Mucosa of gallbladder (tissue), 1 donor: ENCODE measurements at places on chromosomes 5 and 9. TPM values are rescaled to one million over a fixed set of nuclear protein-coding genes. Genes with fewer than 3 reads are reported as not detected.

FYB1 gene
- 24.7 TPM for total RNA-seq

C5orf63 gene
- total RNA-seq: 6.1 TPM

PCDHA13 gene
- 6.7 TPM for total RNA-seq

GFRA3 gene
- total RNA-seq: 2.2 TPM

CAMK2A gene
- 5.0 TPM for total RNA-seq

C5orf58 gene
- 0.52 TPM for total RNA-seq

ERMP1 gene
- 61.3 TPM for total RNA-seq

ODF2 gene
- total RNA-seq: 26.4 TPM

DRD1 gene
- 0.81 TPM for total RNA-seq

ANKRD34B gene
- total RNA-seq: not detected

PCDHGA6 gene
- 6.6 TPM for total RNA-seq

NUTM2F gene
- not detected for total RNA-seq
